Stimulated activated CD4-positive, alpha-beta T cell treated with anti-CD3 and anti-CD28 coated beads, Interleukin-4, amount 100 ng/mL, for 1 hour (primary cell): ENCODE measurements at places on chromosomes 4 and X.

- no peak for DNase-seq
Measured at GRCh38 chrX:1803741-1804140, 188.9 kb downstream of the ASMT start.

DNA sequence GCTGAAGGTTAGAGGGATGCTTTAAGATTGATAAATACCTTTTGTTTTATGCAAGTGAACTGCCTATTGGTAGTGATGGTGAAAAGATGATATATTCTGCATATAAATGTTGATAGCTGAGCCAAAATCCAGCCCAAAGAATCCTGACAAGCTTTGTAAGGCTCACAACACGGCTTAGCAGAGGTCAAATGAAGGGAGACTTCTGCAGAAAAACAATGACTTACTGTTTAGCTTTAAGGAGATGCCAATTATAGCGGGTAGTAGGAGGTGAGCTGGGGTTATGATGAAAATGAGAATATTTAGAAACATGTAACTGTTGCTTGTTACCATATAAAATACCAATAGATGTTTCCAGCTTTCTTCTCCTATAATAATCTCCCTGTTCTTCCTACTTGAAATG, 97.1 kb downstream of the AFF1 start:
- DNase-seq, result no peak

GRCh38 chr4:182193311-182193710, 49.9 kb upstream of the TENM3 start:
- DNase-seq, result no peak

- DNase-seq, result no peak
Measured at GRCh38 chr4:78533854-78534253, 17.7 kb upstream of the ANXA3 start.

- DNase-seq, result no peak
Measured at GRCh38 chr4:113316879-113317278, 267.4 kb downstream of the ANK2 start.

- no peak for DNase-seq
Measured at GRCh38 chrX:153475271-153475670, 4.9 kb upstream of the HAUS7 start.

DNA sequence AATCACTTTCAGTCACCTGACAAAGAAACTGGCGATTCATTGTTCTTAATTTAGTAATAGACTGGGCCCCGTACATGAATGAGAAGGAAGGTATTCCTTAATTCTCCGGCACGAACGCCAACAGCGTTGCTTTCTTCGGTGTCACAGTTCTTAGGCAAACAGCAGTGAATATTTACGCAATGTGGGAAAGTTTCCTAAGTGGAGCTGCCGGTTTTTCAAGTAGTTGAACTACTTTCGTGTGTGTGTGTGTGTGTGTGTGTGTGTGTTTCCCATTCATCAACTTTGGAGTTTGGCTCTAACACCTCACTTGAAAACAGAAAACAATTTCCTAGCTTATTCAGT, 651 bp downstream of the NXT2 start:
- no peak for DNase-seq

DNA sequence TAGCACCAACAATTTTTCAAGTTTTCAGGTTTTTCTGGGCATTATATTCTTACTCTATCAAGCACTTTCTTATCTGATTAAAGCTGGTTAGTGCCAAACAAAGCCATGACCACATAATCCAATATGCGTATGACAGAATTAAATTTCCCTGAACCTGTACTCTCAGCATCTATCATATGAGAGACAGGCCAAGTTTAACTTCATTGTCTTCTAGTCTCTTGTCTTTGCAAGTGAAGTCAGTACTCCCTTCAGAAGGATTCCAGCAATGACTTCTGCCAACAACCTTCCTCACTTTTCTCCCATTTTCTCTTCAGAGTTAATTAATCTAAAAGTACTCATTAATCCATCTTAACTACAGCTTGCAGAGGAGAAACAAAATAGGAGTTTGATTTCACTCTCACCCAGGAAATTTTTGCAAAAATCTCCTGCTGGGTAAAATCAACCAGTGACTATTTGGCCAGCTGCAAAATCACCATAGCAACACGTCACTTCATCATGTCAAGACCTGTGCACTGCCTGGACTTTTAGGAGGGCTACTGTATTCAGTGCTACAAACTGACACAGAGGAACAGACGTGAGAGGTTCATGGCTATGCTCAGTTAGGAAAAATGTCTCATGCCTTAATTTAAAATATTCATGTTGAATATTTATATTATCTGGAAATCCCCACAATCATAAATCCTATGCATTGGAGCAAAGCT, 208.4 kb downstream of the ANTXR2 start:
- no peak for DNase-seq

DNA sequence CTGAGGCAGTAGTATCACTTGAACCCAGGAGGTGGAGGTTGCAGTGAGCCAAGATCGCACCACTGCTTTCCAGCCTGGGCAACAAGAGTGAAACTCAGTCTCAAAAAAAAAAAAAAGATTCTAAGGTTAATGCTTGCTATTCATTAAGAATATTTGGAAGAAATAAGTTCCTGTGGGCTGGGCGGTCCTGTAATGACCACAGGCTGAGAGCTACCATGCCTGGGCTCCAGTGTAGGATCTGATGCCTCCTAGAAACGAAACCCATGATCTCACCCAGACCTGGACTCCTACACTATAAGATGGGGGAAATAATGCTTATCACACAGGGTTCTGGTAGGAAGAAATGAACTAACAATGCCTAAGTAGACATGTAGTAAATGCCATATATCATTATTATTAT, 17.8 kb downstream of the TMEM192 start:
- DNase-seq, result no peak

GRCh38 chrX:154348646-154349358, 25.6 kb downstream of the FLNA start:
- no peak for DNase-seq

- no peak for DNase-seq
Measured at GRCh38 chr4:87527431-87528220, 1.6 kb downstream of the SPARCL1 start.

DNA sequence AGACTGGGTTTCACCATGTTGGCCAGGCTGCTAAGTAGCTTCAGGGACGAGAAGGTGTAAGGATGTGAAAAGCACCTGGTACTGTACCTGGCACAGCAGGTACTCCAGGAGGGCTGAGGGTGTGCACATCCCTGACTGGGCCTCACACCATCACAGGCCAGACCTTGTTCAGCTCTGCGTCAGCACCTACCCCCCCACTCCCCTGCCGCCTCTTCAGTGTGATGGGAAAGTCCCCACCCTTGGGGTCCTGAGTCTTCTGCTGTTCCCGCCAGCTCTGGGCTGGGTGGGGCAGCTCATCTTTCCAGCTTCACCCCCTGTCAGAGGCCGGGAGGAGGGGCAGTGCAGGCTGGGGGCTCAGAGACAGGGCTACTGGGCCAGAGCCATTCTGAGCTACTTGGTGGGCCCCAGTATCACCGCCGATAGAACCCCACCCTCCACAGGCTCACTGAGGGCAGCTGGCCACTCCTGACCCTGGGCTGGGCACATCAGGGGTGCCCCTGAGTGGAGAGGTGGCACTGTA, 6.7 kb upstream of the SH3BP2 start:
- peak; percentile 78 for DNase-seq

DNA sequence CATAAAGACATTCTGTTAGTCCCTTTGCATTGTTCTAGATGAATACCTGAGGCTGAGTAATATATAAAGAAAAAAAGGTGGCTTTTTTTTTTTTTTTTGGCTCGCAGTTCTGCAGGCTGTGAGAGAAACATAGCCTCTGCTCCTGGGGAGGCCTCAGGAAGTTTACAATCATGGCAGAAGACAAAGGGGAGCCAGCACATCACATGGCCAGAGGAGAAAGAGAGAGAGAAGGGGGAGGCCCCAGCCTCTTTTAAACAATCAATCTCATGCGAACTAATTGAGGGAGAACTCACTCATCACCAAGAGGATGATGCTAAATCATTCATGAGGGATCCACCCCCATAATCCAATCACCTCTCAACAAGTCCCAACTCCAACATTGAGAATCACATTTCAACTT, 364.0 kb upstream of the EPHA5 start:
- DNase-seq, result no peak
